ENCODE measurements at places on chromosomes 16 and 17. TPM values are rescaled to one million over a fixed set of nuclear protein-coding genes. Genes with fewer than 3 reads are reported as not detected.

- H3K36me3 ChIP-seq = peaks cover 50% of the 10 kb centered on the region
- H3K27me3 ChIP-seq = no peaks in the 10 kb centered on the region
- no peak overlapping the region for H3K27ac ChIP-seq
- no peak overlapping the region for H3K4me3 ChIP-seq
- DNase-seq = no peak
Measured at GRCh38 chr17:28888832-28889231, 8.7 kb downstream of the FLOT2 start.

GRCh38 chr17:83029571-83029970 lies 49.8 kb upstream of the METRNL start:
- no peak for DNase-seq
- no peaks in the 10 kb centered on the region for H3K27me3 ChIP-seq
- no peak overlapping the region for H3K4me3 ChIP-seq
- no peaks in the 10 kb centered on the region for H3K36me3 ChIP-seq
- no peak overlapping the region for H3K27ac ChIP-seq

DNA sequence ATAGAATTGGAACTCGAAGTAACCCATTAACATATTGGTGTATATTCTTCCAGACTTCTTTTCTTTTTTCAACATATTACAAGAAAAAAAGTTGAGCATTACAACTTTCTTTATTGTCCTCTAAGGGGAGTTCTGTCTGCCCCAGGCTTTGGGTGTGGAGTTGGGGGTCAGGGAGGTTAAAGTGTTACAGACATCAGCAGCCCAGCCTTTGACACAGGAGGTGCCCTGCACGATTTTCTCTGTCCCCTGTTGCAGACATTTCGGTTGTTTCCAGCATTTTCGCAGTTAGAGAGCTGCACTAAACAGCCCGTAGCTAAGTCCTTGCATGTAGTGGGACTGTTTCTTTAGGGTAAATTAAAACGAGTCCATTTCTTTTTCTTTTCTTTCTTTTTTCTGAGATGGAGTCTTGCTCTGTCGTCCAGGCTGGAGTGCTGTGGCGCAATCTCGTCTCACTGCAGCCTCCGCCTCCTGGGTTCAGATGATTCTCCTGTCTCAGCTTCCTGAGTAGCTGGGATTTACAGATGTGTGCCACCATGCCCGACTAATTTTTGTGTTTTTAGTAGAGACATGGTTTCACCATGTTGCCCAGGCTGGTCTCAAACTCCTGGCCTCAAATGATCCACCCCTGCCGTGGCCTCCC lies 13.4 kb upstream of the ADCY7 start:
- H3K4me3 ChIP-seq = no peak overlapping the region
- H3K27me3 ChIP-seq = no peaks in the 10 kb centered on the region
- H3K4me1 ChIP-seq = no peaks in the 10 kb centered on the region
- H3K36me3 ChIP-seq = no peaks in the 10 kb centered on the region

- H3K36me3 ChIP-seq = no peaks in the 10 kb centered on the region
- no peaks in the 10 kb centered on the region for H3K4me1 ChIP-seq
- no peaks in the 10 kb centered on the region for H3K27me3 ChIP-seq
- no peak for DNase-seq
- no peak overlapping the region for H3K4me3 ChIP-seq
Measured at GRCh38 chr16:14356064-14356463, 274.0 kb downstream of the PARN start.

DNA sequence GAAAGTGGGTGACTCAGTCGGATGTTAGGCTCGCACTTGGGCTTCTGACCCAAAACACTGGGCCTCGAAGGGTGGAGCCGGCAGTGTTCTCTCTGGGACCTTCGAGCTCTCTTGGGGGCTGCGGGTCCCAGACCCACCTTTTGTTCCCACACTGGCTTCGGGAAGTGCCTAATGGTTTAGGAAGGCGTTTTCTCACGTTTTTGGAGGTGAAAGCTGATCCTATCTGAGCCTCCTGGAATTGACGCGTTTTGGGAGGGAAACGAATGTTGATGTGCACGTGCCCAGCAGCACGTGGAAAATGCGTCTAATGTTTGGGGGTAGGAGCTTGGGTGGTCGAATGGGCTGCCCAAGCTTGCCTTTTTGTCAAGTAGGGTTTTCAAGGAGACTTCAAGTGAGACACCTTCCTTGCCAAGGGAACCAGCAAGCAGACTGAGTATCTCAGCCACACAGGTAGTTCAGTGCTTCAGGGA lies 666 bp downstream of the HGS start:
- H3K4me3 ChIP-seq = peak overlapping the region; percentile 76
- peak overlapping the region; percentile 84 for H3K27ac ChIP-seq
- no peak for DNase-seq
- H3K4me1 ChIP-seq = peaks cover 24% of the 10 kb centered on the region
- peaks cover 21% of the 10 kb centered on the region for H3K36me3 ChIP-seq

TNRC6C gene
- total RNA-seq = 123 TPM

BEAN1 gene
- not detected for total RNA-seq
